NCI-H748 treated with DMSO at 0.1 percent for 48 hours (cell line): ENCODE measurements at places on chromosomes 1 and 21.

- no peak for DNase-seq
These were observed 521.8 kb downstream of the PTPRU start for GRCh38 chr1:29757866-29758780.

- no peak for DNase-seq
These were observed 127.4 kb upstream of the KIAA1614 start for GRCh38 chr1:180785291-180785690.

DNA sequence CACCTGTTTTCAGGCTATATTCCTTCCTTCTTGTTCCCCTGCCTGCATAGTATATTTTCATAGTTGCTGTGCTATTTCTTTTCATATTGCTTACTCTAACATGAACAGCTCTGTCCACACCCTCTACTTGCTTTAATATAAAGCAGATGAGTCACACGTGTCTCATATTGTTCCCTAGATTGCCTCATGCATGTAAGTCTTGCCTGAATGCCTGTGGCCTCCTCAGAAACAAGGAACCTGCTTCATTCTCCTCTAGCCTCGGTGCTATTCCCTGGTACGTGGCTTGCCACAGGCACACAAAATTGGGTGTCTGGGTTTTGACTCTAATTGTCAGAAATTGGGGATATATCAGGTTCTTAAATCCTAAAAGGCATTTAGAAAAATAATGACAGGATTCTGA is 16.5 kb upstream of the PKP1 start:
- peak; percentile 4 for DNase-seq

- DNase-seq = no peak
These were observed 46.7 kb downstream of the RGS4 start for GRCh38 chr1:163115887-163116286.

DNA sequence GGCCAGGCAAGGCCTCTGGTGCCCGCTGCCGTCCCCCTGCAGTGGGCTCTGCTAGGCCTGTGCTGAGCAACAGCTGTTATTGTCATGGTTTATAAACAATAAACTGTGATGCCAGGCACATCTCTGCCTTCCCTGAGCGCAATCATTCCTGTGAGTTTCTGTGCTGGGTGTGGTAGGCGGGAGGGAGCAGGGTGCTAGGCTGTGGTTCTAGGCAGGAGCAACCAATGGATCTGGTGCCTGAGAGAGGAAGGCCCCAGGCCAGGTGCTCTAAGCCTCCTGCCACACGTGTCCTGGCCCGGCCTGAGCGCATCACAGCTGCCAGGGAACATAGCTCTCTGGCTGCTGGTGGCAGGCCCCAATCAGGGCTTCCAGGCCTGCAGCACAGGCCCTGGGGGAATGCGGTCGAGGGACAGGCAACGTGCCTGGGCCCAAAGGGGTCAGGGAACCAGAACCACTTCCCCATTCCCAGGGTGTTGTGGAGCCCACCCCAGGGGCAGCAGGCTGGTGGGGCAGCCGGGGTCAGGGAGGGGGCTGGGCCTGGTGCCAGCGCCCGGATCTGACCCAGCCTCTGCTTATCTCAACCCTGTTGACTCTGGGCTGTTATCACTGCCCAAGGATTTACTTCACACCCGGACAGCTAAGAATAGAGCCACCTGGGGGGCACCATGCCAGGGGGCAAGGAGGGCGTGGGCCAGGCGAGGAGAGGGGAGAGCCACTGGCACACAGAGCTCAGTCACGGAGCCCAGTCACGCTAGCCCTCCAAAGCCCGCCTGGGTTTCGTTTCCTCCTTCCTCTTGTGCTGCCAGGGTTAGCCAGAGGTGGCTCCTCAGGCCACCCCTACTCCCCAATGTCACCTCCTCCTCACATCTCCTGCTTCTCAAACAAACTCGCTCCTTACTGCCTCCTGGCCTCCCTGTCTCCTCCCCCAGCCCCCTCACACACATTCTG is 11.5 kb downstream of the TRIM46 start:
- DNase-seq = no peak

DNA sequence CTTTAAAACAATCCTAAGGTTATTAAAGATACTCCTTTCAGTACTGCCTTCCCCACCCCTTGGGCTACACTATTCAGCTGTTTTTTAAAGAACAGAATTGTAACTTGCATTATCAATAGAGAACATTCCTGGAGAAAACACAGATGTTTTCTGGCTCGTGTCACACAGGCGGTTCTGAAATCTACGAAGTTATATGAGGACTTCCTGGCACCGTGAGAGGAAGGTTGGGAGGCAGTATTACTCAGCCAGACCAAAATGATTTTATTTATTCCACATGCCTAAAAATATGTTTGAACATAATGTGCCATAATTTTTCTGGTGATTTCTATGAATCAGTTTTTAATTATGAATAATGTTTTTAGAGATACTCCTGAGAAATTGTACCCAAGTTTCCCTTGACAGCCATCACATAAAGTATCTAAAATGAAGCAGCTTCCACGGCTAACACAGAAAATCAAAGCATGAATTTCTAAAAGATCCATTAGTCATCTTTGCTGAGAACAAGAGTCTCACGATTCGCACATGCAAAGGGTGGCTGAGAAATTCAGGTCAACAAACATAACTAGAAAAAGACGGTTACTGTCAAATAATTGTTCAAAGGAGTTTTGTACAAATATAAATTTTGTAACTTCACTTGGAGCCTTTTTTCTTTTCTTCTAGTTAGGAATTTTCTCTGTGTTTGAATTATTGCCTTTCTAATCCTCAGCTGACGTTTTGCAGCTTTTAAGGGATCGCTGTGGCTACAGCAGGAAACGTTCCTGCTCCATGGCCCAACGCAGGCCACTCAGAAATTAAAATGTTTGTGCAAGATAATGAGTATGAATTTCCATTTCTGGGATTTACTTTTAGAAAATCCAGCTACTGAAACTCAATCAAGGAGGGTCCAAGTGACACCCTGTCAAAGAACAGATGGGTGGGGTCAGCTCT is 8.0 kb upstream of the SIM2 start:
- no peak for DNase-seq

DNA sequence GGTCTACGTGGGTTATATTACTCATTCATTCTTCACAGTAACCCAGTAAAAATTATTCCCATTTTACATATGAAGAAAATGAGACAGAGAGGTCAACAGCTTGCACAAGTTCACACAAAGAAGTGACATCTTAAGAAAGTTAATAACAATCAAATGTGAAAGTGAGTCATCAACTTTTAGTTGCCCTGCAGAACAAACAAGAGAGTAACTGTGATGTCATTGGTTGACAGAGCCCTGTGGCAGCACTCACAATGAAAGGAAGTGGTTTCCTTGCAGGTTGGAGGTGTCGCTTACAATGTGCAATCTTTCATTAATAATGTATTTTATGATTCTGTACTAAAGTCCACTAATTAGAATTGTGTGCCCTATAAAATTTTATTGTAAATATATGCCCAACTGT is 369.6 kb downstream of the RYR2 start:
- DNase-seq = no peak
